ENCODE measurements at places on chromosomes 11 and 22.

GRCh38 chr11:96758957-96759356 is 369.1 kb downstream of the JRKL start:
- no peak for DNase-seq

- no peak for DNase-seq
Observed at GRCh38 chr11:14635546-14635945, 8.1 kb upstream of the PDE3B start.

GRCh38 chr11:134628426-134628825 is 216.4 kb upstream of the B3GAT1 start:
- DNase-seq = no peak

GRCh38 chr22:29747832-29748231 is 19.0 kb downstream of the ZMAT5 start:
- DNase-seq = no peak

DNA sequence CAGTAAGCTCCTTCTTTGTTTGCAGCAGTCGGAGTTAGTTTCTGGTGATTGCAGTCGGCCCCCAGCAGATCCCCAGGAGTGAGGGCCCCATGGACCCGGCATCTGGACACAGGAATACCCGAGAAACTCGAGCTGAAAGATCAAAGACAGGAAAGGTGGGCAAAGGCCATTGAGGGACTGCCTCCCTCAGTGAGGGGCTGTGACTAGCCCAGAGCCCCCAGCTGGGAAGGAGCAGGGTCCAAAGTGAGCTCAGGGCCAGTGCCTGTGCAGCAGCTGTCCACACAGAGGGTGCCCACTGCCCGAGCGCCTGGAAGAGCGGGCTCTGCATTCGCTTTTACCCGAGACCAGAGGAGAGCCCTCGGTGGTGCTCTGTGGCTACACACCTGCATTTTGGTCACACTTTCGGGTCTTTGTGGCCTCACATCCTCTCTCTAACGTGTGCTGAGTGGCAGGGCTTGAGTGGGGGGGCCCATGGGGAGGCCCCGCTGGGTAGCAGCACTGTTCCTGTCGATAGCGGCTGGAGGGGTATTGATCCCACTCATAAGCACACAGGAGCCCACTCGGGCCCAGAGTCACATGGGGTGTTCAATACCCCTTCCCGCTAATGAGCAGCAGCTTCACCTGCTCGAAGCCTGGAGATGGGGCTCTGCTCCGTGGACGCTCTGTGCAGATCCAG is 532.9 kb downstream of the TBC1D22A start:
- no peak for DNase-seq

GRCh38 chr22:31446208-31446607 is 43.4 kb downstream of the EIF4ENIF1 start:
- no peak for DNase-seq

DNA sequence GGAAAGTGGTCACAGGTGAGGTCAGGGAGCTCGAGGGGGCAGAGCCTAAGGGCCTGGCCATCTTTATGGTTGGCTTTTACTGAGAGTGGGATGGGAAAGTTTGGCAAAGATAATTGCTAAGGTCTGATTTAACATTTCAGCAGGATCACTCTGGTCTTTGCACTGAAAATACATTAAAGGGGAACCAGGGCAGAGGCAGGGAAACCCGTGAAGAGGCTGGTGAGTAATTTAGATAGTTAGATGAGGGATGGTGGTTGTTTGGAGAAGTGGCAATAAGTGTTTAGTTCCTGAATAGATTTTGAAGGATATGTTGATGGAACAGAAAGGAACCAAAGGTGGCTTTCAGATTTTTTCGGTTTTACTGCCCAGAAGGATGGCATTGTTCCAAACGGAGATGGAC is 50.8 kb downstream of the SCN3B start:
- DNase-seq = no peak

DNA sequence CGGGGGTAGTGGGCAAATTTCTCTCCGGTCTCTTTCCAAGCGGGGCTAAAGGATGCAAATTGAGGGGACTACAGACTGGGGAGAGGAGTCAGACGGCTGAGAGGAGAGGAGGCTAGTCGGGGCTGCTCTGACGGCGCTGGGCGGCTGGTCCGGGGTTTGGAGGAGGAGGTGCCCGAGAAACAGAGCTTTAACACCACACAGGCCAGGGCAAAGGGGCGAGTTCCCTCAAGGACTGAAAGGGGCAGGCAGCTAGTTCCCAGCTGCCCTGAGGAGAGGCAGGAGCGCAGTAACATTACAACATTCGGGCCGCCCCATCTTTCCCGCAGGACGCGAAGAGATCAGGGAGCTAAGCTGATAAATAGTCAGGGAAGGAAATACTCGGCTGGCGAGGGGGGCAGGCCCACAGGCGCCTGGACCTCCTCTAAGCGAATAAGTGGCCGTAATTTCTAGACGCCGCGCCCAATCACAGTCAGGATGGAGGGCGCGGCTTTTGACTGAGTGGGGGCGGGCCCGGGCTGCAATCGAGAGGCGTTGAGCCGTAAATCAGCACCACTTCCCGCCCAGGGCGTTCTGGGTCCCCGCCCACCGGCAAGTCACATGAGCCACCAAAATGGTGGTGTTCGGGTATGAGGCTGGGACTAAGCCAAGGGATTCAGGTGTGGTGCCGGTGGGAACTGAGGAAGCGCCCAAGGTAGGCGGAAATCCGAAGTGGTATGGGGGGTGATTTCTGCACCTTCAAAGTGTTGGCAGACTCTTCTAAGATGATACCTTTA is at the start of gene TMEM126B:
Gene TMEM126B (plus strand): TSS at position 596 of the 773 bp plus-strand sequence. CDS start 15 bp downstream, at position 611.
- peak; percentile 94 for DNase-seq
